A172 (cell line): ENCODE measurements at places on chromosomes 1 and 21. TPM values are rescaled to one million over a fixed set of nuclear protein-coding genes. Genes with fewer than 3 reads are reported as not detected.

DNA sequence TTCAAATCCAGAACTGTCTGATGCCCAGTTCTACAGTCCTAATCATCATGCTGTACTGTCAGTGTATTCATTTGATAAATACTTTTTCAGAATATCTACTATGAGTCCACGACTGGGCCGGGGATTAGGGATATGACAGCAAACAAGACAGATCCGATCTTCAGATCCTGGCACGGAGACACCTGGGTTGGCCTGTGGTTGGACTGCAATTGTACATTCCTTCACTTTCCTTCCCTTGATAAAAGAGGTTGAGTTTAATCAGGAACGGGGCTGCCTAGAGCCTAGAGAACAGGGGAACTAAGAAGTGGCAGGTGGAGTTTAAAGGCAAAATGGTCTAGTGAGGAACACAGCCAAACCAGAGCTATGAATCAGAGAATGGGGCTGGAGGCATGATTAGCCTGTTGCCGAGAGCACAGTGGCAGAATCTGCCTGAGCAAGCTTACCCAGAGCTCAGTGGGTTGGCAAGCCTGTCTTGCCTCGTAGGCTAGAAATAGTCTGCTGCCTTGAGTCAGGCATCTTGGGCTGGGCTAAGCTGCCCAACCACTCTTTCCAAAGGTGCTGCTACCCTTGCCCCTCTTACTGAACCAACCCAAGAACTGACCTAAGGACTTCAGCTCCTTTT, 38.1 kb upstream of the PTCH2 start:
- peak; percentile 66 for DNase-seq

The NUDT17 gene
- 2.7 and 8.2 TPM in 2 replicates for total RNA-seq

- peak; percentile 35 for DNase-seq
These were observed 492 bp upstream of the PGM1 start for GRCh38 chr1:63592536-63593302.

DNA sequence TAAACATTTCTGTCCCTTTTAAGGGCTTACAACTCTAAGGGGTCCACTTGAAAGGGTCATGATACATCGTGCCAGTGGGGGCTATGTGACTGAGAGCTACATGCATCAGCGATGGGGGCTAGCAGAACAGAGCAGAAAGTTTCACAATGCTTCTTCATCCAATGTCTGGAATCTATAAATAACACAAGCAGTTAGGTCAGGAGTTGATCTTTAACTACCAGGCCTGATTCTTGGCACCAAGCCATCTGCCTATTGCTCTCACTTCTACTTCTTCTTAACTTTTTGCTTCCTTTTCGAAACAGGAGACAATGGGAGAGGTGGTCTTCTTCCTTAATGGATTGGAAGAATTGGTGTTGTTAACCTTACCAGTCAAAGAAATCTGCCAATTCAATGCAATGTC, 410.0 kb downstream of the TGFB2 start:
- DNase-seq, result no peak

DNA sequence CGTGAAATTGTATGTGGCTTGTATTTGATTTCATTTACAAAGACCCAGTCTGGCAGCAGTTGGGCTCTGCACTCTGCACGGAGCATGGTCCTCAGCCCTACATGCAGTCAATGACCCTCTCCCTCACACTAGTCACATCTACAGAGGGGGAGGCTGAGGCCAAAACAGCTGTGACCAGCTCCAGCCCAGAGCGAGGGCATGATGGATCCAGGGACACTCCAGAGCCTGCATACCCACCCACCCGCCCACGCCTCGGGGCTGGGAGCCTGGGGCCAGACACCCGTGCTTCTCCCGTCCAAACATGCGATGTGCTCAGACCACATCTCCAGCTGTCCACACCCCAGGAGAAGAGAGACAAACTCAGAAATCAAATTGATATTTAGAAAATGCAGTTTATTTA, 14.0 kb upstream of the PRDM16 start:
- no peak for DNase-seq

DNA sequence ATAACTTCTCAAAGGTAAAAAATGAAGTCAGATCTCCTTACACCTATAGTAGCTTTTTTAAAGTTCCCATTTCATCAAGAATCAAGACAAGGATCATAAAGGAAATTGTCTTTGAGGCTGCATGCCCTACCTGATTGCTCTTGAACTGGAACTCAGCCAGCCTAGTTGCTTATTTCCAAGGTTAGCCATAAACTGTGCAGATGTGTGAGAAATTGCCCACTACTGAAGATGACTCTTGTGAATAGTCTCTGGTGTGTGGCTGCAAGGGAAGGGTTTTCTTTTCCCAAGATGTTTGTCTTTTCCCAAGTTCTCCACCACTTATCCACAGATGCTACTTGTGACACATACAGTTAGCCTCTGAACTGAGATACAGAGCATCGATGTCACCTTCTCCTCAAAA, 81.7 kb upstream of the DUSP10 start:
- DNase-seq, result no peak

The FCER1A gene
- not detected in 2 replicates for total RNA-seq

The FALEC gene
- total RNA-seq, result 0.55 TPM in 1 of 2 replicates, not detected in the other

The COL9A2 gene
- total RNA-seq, result 0.67 and 0.90 TPM in 2 replicates

GRCh38 chr1:228226956-228227791, 19.3 kb downstream of the OBSCN start:
- DNase-seq, result no peak

DNA sequence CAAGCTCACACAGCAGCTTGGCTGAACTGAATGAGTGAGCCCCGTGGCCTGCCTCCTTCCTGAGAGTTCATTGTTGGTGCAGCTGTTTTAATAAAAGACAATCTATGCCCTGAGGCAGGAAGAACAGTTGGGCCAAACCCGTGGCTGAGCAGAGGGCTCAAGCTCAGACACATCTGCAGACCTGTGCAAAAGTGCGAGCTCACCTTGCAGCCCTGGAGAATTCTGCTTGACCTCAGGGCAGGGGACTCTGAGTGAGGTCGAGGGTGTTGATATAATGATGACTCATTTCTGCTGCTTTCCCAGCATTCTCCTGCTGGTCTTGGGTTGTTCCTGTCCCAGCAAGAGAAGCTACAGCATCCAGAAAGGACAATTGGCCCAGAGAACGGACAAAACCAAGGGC, 61.0 kb downstream of the ATP5PO start:
- peak; percentile 40 for DNase-seq

- DNase-seq, result no peak
These were observed 15.4 kb downstream of the GJA4 start for GRCh38 chr1:34808051-34808810.
